ENCODE measurements at places on chromosomes 7 and 10.

- DNase-seq = no peak
These were observed 204.6 kb downstream of the HDAC9 start for GRCh38 chr7:18700147-18700546.

DNA sequence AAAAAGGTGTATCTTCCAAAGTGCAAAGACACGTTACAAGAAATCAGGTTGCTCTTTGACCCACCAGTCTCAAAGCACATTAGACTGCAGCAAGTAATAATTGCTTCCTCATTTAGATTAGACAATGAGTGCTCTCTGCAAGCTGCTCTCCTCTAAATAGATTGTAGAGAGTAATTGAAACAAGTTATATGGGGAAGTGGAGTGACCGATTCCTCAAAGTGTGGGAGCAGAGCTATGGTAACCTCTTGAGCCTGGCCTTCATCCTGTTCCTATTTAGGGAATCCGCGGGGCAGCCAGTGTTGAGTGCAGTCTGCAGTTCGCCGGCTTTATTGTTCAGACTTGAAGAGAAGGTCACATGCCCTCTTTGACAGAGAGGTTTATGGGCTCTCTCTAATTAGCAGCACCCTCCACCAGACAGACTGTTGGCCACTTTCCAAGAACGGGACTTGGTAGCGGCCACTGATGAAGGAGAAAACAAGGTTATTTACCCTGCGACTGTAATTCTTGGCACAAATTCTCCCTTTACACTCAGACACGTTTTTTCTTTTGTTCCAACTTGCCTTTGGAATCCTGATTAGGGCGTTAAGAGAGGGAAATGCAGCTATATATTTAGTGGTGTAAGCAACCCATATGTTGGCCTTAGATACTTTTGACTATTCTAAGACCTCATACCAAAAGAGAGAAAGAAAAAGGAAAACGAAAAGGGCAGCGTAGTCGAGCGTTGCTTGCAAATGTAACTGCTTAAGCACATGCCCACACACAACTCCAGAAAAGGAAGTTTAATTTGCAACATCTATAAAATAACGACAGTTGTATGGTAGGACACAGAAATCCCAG is 107.5 kb downstream of the REEP3 start:
- peak; percentile 38 for DNase-seq

DNA sequence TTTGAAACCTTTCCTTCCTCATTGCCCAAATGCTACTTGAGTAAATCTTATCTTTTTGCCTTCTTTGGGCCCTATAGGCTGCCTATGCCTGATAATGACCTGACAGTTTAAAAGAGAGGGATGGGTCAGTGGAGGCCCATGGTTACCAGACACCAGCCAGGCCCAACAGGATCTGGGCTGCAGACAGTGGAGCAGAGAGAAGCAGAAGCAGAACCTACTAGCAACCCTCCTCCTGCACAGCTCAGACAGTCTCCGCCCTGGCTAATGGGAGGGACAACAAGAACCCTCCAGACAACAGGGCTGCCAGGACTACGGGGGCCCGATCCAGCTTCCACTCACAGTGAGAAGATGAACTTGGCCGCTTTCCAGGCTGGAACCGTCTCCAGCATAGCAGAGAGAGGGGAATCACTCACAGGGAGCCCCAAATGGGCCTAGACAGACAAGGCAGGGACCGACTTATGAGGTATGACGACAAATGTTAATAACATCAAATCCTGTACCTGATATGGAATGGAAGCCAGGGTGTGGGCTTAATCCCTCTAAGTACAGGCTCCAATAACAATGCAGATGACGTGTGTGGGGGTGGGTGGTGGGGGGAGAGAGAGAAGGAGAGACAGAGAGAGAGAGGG is 31.7 kb upstream of the DGKI start:
- no peak for DNase-seq

GRCh38 chr7:28729281-28729680 is 228.8 kb downstream of the TRIL start:
- no peak for DNase-seq

DNA sequence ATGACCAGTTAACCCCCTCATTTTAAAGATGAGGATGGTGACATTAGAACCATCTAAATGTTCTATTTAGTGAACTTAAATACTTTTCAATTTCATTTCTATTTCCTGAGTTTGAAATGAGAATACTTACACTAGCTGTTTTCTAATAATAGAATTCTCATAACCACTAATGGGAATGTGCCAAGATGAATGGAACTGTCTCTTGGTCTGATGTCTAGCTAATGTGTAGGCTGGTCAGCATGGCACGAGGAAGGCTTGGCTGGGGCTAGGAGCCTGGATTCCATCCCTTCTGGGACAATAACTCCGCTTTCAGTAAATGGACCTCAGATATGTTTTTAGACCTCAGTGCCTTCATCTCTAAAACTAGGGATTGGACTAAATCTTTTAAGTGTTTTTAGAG is 185.8 kb upstream of the NRP1 start:
- DNase-seq = no peak

GRCh38 chr7:114821030-114821900 is 100.6 kb upstream of the MDFIC start:
- DNase-seq = no peak

DNA sequence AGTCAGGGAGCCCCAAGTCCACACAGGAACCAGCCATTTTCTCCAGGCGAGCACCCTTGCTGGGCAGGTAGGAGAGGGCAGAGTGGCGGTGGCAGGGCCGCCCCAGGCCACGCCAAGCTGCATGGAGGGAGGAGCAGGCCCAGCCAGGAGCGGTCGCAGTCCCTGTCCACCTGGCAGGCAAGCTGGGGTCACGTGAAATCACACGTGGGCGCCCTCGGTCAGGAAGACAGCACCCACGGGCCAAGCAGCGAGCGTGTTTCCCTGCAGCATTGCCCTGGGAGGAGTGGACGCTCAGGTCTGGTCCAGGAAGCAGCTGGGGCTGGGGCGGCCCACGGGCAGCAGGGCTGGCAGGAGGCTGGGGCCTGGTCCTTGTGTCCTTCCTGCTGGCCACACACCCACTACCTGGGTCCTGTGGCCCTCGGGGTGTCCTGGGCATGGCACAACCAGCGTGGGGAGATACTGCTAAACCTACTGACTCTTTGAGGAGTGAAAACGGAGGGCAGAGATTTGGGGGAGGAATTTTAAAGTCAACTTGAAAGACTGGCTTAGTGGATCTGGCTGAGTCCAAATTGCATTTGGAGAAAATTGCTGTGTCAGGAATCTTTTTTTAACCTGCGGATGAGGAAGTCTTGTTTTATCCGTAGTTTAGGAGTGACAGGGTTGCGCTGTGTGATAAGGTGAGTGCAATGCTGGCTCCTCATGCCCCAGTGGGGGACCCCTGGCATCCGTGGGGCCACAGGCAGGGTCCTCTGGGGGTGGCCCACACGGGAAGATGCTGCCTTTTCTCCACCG is 12.2 kb upstream of the ADGRA1 start:
- no peak for DNase-seq

- peak; percentile 27 for DNase-seq
These were observed 51.0 kb downstream of the FBXW4 start for GRCh38 chr10:101644002-101644401.

DNA sequence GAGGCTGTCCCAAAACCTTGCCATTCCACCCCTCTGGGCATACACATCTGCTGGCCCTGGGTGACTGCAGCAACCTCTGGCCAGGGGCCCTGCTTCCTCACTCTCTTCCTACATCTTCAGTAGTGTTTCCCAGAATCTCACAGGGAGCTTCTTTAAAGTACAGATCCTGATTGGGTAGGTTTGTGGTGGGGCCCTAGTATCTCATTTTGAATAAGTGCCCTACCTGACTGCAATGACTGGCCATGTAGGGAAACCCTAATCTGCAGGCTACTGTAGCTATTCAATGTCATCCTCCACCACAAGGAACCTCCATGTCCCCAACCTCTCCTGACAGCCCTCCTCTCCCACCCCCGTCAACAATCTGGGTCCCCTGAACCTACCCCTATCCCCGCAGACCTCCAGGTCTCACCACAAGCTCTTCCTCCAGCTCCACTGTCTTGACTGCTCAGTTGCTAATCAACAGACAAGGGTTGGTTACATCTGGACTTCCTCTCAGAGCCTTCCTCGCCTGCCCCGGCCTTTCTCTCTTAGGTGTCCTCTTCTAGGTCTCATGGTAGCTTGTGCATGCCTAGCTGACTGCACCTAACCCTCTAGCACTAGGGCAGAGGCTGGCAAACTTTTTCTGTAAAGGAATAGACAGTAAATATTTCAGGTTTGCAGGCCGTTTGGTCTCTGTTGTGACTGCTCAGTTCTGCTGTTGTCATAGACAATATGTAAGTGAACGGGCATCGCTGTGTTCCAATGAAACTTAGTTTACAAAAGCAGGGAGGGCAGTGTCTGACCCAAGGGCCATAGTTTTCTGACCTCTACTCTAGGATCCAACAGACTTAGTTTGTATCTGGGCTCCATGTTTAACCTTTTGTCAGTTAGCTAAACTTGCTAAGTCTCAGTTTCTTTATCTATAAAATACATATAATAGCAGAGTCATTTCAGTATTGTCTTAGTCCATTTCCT is 121.1 kb downstream of the AOAH start:
- DNase-seq = no peak

GRCh38 chr7:30330134-30331111 is 46.0 kb downstream of the ZNRF2 start:
- no peak for DNase-seq

GRCh38 chr10:129366450-129366849 is 100.6 kb upstream of the MGMT start:
- no peak for DNase-seq

DNA sequence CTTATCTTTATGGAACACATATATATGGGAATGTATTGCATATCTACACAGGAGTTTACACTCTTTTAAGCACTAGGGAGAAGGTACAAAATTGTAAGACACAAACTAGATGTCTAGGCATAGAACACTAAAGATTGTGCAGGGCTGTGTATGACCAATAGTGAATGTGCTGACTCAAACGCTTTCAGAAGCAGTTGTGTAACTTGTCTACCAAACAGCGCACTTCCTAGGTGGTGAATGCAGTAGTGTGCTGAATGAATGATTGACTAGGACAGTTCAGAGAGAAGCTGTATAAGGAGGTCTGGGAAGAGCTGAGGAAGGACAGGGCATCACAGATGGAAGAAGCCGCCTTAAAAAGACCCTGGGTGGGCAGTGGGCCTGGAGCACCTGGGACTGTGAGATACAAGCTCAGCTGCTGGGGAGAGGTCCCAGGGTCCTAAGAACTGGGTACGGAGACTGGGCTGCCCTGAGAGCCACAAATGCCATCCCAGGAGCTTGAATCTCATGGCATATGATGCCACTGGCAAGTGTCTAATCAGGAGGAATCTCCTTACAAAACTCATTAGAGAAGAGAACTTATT is 14.2 kb downstream of the CLRN3 start:
- no peak for DNase-seq

GRCh38 chr7:31883761-31884164 is 186.4 kb downstream of the PDE1C start:
- no peak for DNase-seq

DNA sequence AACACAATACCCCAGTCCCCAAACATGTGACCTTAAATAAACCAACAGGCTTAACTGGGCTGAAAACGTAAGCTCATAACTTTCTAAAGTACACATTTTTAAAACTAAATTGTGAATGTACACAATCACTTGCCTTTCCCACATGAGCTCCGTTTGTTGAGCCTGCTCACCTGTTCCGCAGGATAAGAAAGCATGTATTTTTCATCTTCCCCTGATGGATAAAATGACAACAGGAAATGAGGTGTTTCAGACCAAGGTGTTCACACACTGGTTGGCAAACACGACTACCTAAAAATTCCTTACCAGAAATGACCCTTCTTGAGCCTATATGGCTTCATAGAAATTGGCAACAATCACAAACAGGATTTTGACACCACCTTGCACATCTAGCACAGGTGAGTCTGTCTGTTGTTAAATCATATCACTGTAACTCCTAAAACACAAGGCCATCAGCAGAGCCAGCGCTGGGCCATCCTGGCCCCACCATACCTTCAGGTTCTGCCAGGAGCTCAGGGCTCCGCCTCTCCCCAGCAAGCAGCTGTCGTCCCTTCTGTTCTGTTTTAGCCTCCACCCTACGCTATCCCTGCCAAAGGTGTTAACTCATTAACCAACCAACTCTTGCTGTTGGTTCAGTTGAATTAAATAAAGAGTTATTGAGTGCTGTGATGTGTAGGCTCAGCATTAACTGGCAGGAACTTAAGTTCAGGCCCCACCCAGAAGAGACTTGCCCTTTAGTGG is 73.6 kb upstream of the RNF32 start:
- DNase-seq = no peak

DNA sequence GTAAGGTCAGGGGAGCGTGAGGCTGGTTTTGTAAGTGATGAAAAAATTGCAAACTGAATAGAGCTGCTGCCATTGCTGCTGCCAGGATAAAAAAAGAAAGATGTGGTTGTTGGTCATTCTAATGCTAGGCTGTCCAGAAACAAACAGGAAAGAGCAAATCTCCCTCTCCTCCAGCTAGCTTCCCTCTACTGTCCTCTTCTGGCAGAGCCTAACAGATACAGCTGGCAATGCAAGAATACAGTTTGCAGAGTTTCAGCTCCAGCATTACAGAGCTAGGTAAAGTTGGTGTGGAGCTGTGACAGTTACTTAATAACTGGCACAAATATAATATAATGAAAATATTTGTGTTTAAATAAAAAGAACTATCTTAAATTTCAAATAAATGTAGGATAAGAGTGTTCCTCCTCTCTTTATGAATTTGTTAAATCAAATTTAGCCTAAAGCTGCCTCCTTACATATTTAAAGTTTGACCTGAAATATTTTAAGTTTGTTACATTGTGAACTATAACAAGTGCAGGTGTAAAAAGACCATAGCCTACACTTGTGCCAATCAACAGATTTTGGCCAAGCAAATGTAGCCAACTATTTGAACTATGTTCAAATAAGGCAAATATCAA is 407.7 kb downstream of the SH2D4B start:
- DNase-seq = no peak

GRCh38 chr10:133438711-133439273 is 14.4 kb upstream of the SPRN start:
- no peak for DNase-seq
